ENCODE measurements at places on chromosomes 2 and 18.

GRCh38 chr2:68857855-68858456 is 13.2 kb downstream of the BMP10 start:
- no peak for DNase-seq

DNA sequence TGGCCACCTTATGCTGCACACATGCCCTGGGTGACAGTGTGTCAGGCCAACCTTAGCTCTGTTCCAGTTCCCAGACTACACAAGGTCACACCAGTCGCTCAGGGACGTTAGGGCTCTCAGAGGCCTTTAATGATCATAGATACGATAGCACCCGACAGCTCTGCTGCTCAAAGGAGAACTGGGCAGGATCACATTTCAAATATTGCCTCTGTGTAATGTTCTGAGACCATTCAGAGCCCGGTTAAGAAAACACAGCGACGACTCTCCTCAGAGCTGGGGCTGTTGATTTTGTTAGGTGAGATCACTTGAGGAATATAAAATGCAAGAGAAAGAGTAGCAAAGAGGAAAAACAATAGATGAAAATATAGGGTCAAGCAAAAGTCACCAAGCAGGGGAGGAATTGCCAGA is 166.6 kb upstream of the TANK start:
- no peak for DNase-seq

DNA sequence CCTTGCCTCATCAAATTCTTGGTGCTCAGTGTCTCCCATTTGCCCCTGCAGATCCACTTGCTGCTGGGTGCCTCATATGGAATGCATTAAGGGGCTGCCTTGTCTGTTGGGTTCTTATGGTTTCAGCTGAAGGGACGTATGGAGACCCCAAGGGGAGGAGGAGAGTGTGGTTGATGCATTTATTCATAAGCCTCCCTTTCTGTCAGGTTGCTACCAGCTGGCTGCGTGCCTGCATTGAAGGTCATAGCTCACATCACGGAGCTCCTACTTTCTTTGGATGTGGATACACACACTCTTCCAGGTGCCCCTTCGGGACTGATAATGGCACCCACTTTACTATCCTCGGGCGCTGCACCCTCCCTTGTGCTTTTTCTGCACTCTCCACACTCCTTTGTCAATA is 377.9 kb downstream of the SLC4A3 start:
- DNase-seq = no peak

DNA sequence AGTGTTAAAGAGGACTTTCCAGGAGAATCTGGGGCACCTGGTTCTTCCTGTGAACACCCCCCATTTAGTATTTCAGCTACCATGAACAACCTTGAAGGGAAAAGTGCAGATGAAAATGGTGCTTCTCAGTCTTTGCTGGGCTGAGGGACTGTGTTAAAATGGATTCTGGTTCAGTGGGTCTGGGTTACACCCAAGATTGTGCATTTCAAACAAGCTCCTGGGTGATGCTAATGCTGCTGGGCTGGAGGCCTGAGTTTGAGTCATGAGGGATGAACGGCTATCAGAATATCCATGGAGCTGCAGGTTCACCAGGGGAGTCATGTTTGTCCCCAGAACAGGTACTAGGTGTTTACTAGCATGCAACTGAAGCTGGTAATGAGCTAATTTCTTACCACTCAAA is 24.0 kb downstream of the MRPL44 start:
- DNase-seq = no peak

- no peak for DNase-seq
Measured at GRCh38 chr18:8932866-8933265, 169.6 kb upstream of the NDUFV2 start.

DNA sequence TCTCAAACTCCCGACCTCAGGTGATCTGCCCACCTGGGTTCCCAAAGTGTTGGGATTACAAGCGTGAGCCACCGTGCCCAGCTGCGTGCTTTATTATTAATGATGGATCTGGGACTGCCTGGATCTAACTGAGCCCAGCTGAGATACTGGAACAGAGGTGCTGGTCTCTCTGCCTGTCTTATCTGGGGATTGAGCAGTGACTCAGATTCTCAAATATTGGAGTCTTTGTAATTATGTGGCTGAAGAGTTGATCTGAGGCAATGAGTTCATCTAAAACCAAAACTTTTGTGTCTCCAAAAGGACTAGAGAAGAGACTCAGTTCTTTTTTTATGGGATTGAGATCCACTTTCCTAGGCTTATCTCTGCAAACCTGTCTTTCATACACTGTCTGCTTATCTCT is 16.3 kb downstream of the PLEKHB2 start:
- DNase-seq = no peak

DNA sequence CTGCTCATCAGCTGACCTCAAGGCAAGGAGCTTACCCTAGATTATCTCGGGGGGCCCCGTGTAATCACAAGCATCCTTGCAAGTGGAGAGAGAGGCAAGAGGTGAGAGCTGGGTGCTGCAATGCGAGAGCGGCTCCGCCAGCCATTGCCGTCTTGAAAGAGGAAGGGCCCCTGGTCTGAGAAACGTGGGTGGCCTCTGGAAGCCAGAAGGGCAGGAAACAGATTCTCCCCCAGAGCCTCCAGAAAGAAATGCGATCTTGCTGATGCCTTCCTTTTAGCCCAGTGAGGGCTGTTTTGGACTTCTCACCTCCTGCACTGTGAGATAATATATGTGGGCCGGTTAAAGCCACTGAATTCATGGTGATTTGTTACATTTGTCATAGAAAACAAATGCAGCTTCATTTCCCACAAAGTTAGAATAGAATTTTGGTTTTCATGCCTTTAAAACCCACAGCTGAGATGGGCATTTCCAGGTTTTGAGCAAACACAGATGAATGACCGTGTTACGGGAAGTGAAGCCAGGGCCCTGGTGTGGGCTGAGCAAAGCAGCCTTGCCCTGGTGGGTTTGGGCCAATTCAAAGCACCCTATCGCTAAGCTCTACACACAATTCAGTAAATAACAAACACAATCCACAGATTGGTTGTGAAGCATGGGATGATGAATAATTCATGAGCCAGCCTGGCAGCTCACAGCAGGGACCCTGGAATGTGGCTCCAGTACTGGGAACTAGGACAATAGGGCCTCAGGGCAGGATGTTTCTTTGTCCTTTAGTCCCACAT is 319.9 kb upstream of the HS6ST1 start:
- no peak for DNase-seq

DNA sequence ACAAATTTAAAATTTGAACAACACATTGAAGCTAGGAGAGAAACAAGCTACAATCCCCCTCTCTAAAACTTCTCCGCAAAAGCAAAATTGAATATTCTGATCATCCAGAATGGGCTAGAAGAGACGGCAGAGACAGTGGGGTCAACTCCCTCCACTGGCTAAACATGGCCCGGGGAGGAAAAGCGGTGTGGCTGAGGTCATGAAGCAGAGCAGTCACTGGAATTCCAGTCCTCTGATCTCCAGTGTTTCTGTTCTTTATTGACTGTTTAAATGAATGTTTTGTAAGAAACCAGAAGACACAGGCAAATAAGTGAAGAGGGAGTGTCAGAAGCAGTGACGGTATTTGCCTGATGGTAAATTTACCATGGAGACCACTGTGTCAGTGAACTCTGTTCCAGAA is 116.2 kb downstream of the GAREM1 start:
- DNase-seq = no peak

DNA sequence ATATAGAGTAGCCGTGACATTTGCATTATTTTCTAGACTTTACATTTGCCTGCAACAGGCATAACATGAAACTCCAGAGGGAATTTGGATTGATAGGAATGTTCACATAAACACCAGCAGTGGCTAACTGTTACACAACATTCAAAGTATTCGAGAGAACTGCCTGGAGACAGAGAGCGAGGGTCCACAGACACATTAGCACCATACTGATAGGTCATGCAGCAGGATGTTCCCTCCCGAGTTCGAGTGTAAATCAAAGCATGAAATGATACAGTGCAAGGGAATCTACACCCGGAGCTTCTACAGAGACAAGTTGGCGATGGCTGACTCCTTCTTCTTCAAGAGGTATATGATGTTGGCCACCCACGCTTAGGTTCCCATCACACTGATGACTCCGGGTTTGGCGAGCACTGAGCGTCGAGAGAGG is 89.5 kb downstream of the COL6A3 start:
- DNase-seq = no peak

GRCh38 chr18:54251606-54252390 is 17.5 kb upstream of the POLI start:
- no peak for DNase-seq

GRCh38 chr2:170966648-170967396 is 37.8 kb downstream of the GORASP2 start:
- no peak for DNase-seq

DNA sequence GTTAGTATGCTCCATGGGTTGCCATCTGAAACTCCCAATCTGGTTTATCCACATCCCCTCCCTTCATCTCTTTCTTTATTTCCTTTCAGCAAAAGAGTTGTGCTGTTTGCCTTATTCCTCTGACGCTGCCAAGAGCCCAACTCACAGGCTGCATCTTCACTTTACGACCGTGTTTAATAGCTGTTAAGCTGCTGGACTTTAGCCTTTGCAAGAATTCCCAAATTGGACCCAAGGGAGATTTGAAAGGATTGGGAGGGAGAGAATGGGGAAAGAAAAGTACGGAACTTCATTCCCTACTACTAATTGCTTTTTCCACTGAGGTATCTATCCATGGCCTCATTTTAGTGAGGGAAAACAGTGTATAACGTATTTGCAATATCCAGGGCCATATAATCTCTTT is 263.4 kb upstream of the MEIS1 start:
- DNase-seq = no peak

DNA sequence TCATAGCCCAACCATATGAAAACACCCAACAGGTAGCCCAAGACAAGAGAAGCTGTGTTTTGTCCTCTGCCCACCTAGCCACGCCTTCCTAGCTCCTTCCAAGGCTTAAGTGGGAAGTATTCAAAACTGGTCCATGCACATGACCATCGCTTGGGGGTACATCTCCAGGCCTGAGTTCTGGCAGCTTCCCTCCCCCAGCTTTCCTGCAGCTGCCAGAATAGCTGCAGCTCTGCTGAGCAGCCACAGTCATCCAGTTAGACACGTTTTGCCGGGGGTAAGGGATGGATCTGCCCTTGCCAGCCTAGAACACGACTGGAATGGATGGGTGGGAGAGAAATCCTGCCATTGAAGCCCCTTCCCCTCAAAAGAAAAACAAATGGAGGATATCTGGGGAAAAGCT is 166.8 kb downstream of the NRP2 start:
- DNase-seq = no peak

- no peak for DNase-seq
Measured at GRCh38 chr2:43142921-43143438, 83.4 kb downstream of the ZFP36L2 start.

DNA sequence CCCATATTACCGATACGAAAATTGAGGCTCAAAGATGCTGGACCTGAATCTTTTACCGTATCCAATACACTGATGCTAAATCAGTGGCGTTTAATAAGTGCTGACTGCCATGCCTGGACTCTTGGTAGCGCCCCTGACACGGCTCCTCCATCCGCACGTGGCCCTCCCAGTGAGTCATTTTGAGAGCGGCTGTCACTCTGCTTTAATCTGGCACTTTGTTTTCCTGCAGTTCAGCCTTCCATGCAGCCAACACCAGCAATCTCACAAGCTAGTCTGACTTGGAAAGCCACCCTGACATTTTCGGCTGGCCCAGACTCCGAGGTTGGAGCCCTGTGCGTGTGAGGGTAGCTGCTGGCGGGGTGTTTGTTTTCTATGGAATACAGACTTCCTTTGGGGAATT is 155.1 kb upstream of the LMAN1 start:
- no peak for DNase-seq

DNA sequence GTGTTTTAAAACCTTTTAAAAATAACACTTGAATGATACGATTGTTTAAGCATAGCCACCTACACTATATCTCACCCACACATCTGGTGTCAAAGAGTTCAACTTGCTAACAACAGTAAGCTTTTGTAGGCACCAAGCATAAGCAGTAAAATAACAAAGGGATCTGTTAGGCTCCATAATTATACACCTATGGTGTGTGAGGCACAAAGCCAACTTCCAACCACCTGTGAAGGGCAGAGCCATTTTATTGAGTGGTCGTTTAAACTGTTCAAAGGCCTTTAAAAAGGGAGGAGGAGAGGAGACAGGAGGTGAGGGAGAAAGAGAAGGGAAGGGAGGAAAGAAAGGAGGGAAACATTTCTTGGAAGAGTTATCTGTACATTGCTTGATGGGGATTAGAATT is 27.9 kb downstream of the NEMP2 start:
- DNase-seq = no peak

DNA sequence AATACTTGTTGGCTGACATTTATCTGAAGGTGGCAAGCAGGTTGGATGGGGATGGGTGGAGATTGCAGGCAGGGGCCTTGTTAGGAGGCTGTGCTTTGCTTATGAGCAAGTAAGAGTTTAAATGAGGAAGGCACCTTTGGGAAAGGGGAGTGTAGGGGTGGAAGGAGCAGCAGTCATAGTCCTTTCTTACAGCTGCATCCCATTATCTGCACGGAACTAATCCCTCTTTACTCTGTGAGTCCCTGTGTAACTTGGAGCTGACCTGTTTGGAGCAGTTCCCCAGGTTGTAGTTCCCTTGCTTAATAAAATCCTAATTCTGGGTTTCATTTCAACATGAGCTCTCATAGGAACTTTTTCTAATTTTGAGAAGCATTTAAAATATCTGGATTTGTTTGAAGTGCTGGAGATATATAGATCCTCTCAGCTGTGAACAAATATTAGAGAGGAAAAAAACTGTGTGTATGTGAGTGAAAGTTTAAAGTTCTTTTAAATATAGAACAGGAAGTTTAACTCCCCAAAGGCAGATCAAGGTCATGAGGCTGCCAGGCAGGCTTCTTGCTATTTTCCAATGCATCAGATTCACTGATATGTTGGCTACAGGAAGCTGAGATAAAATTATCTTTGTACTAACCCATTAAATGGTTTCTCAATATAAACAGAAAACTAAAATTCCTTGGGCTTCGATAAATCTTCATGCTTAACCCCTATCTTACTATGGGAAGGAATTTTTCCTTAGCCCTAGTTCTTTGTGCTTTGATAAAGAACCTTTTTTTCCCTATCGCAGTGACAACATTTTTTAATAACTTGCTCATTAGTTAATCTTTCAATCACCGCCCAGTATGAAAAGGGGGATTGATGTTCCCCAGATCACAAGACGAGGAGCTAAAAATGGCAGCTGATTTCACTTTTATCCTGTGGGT is 104.6 kb upstream of the EML6 start:
- DNase-seq = no peak

DNA sequence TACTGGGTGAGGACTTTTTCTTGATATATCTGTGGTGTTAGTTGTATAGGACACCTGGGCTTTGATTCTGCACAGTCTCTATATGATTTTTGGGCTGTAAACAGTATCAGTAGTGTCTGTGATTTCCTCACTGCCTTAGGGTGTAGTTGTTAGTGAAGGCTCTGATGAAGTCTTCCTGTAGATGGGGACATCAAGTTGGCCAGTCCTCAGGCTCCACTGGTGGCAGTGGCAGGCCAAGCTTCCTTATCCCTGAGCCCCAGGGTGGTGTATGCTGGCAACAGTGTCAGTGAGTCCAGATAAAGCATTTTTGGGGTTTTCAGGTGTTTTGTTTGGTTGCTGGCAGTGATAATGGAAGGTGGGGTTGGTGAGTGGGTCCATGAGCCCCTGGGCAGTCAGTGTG is 961.4 kb downstream of the DSC3 start:
- DNase-seq = no peak

- DNase-seq = no peak
Measured at GRCh38 chr2:237290261-237290660, 123.7 kb downstream of the COL6A3 start.
